ENCODE measurements at places on chromosomes 7 and 10.

- no peak for DNase-seq
These were observed 770.1 kb upstream of the CELF2 start for GRCh38 chr10:10247585-10247984.

- DNase-seq: no peak
These were observed 23.6 kb downstream of the ASB15 start for GRCh38 chr7:123625254-123625653.

DNA sequence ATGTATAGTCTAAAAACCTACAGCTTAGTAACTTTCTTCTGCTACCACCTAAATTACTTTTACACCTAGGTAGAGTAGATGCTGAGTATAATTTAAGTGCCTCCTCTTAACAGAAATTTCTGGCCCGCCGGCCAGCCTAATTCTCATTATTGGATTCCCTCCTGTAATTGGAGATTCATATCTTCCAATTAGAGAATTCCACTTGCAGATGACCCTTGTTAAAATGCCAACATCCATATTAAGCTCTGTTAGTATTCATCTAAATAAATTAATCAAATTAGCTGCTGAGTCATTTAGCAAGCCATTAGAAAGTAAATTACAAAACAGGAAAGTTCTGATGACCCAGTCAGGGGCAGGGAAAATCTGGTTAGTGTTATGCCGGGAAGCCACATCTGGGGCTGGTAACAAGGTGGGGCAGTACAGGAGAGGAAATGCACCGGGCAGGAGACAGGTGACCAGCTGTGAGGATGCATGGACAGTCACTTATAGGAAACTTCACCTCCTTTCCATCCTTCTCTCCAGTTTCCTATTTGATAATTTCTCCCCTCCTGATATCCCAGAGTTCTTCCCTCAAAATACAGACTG, 82.8 kb downstream of the ORC5 start:
- DNase-seq: no peak

GRCh38 chr7:77862691-77863090, 64.1 kb downstream of the PHTF2 start:
- no peak for DNase-seq

GRCh38 chr10:105596749-105597148, 955.7 kb downstream of the SORCS3 start:
- DNase-seq: no peak

DNA sequence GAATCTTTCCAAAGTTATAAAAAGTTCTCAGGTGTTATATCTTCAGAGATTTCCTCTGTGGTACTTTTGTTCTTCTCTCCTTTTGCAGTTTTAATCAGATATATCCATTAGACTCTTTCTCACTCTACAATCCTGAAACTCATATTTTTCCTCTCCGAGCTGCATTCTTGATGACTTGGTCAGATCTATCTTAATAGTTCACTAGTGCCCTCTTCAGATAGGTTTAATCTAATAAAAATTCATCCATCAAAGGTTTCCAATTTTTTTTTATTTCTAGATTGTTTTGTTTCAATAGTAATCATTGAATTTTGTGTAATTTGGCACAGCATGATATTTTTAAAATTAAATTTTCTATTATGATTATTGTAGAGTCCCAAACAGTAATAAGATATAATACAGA, 21.8 kb upstream of the DGKB start:
- DNase-seq: no peak

DNA sequence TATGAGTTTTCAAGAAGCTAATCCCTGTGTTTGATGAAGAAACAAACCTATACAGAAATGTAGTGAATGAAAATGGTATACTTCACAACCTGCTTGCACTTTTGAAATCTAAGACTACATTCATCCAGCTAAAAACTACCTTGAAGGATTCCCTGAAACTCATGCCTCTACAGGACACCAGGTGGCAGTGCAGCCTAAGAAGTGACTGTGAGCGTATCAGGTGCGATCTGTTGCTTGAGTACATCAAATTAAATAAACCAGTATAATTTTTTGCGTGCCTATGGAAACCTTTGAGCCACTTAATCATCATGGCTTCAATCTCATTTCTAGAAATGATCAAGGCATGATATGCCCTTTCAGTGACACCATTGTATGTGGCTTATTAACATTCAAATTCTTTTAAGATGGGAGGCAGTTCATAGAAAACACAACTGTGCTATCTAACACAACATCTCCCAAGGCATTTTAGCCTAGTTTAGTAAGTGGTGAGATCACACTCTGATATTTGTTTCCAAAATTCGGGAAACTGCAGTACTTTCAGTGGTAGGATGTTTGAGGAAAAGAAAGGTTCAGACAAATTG, 57.4 kb downstream of the PPP1R17 start:
- no peak for DNase-seq

DNA sequence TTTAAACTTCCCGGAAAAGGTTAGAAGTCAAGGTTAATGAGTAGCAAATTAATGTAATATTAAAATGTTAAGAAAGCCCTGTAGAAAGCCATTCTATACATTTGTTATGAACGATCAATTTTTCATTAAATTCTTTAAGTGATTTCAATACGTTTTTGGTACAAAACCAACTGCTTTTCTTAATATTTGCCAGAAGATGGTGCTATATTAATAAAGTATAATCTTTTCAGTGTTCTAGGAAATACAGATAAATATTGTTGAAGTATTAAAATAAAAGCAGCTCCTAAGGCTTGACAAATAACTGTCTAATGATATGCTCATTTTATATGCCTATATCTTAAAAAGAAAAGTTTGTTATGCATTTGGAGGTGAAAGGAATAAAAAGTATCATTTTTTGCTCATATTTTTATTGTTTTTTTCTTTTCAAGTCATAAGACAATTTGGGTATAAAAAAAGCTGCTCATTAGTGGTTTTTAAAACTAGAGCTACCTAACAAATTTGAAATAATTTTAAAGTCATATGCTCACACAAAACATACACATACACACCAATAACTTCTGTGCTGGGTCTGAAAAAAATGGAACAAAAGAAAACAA, 130.3 kb upstream of the POT1 start:
- DNase-seq: no peak

DNA sequence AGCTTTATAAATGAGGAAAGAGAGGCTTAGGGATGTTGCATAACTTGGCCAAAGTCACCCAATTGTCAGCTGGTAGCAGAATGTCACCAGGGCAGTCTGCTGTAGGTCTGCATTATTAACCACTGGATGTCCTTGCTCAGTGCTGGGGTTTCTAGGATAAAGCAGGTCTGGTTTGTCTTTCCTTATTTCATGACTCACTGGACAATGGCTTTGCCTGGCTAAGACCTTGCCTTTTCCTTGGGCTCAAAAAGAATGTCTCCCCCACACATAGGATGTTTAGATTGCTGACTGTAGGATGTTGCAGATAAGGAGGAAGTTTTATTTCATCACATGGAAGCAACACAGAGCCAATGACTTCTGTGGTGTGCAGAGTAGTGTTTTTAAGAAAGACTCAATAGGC, 29.4 kb downstream of the WDFY4 start:
- DNase-seq: no peak

GRCh38 chr7:2660359-2661095, 27.5 kb upstream of the AMZ1 start:
- DNase-seq: no peak

- DNase-seq: no peak
These were observed 169.3 kb upstream of the AGK start for GRCh38 chr7:141381794-141382427.

DNA sequence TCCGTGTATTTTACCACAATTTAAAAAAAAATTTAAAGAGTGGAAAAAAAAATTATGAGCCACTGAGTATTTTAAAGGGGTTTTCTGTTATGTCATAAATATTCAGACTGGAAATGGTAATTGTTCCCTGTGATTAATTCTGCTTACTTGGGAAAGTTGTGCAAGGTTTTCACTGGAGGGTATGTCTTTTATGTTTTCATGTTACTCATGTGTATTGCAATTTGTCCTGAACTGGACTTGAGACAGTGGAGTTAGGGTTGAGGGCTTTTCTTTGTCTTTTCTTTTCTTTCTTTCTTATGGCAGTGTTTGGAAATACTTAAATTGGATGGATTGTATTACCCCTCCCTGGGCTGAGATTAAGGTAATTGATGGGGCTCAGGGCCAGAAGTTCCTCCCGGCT, 257.7 kb downstream of the BAMBI start:
- no peak for DNase-seq

All from activated CD4-positive, CD25-positive, alpha-beta regulatory T cell (primary cell).